ENCODE measurements at places on chromosomes 1 and 21.

DNA sequence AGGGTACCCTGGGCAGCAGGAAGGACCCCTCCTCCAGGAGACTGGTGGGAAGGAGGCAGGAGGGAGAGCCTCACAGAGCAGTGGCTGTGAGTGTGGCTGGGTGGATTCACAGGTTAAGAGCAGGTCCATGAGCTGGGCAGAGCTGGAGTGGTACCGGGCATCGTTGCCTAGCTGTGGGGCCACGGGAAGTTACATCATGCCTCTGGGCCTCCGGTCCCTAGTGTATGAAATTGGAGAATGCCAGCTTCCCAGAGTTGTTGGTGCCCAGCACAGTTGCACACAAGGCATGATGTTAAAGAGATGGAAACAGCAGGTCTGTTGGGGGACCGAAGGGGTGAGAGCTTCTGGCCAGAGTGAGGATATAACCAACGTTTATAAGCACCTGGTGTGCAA, 18.5 kb downstream of the FOXO6 start:
- ATAC-seq, result no peak

DNA sequence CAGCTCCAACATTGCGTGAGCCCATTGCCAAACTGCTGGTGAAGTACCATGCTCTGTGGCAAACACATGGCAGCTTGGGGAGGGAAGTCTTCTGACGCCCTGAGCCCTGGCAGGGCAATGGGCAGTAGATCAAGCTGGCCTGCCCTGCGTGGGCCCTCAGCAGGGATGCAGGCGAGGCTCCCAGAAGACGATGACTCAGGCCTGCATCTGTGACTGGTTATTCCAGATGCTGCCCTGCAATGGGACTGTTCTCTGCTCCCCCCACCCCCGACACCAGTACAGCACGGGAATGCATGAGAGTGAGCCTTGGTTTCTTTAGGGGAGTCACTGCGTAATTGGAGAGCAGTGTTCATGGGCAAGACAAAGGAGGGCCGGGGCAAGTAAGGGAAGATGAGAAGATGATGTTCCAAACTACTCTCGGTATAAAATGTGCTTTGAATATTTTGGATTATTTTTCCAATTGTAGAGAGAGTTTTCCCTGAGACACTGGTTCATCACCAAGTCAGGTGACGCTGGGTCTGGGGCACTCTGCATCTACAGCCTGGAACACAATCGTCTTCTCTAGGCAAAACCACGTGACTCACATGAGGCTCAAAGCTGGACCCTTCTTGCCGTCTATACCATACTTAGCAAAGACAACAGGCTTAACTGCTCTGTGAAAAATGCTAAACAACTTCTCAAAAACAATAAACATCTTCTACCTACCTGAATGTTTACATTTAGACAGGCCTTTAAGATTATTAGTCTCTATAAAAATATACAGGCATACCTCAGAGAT, 9.0 kb upstream of the C1orf198 start:
- ATAC-seq, result no peak

DNA sequence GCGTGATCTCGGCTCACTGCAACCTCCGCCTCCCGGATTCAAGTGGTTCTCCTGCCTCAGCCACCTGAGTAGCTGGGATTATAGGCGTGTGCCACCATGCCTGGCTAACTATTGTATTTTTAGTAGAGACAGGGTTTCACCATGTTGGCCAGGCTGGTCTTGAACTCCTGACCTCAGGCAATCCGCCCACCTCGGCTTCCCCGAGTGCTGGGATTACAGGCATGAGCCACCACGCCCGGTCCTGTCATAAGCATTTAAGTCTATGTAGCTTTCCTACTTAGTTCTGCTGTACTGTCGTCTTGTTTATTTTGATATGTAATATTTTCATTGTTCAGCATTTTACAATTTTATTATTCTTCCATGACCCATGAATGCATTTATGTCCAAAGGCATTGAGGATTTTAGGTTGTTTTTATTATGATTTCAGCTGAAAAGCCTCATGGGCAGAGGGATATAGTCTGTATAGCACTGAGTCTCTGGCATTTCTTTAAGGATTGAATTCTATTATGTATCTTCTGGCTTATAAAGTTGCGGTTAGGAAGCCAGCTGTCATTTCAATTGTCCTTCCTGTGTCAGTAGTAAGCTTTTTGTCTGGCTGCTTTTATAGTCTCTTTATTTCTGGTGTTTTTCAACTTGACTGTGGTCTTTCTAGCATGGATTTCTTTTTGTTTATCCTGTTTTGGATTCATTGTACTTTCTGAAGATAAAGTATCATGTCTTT, 9.2 kb downstream of the AGPAT3 start:
- ATAC-seq, result no peak

- ATAC-seq, result no peak
These were observed 70.5 kb upstream of the COL24A1 start for GRCh38 chr1:86227026-86227425.

DNA sequence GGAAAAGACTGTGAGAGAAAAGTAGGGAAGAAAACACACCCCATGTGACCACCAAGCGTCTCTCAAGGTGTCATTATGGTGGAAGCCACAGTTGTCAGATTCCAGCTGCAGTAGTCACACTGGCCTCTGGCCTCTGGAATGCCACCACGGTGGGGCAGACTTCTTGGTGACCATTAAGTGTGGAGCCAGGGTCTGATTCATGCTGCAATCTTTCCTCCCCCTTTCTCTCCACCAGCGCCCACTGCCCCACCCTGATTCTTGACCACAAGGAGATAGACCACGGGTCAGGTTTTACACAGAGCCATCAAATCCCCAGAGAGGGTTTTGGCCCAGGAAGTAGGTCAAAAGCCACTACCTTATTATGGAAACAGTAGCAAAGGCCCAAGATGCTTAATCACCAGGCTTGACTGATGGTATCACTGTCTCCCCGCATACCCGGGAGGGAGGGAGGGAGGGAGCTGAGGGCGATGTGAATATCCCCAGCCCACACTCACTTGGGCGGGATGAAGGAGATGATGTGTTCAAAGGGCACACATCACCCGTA, 52.7 kb upstream of the GRHL3 start:
- ATAC-seq, result no peak

GRCh38 chr1:89844860-89845259, 24.0 kb downstream of the LRRC8D start:
- ATAC-seq, result peak; percentile 30

DNA sequence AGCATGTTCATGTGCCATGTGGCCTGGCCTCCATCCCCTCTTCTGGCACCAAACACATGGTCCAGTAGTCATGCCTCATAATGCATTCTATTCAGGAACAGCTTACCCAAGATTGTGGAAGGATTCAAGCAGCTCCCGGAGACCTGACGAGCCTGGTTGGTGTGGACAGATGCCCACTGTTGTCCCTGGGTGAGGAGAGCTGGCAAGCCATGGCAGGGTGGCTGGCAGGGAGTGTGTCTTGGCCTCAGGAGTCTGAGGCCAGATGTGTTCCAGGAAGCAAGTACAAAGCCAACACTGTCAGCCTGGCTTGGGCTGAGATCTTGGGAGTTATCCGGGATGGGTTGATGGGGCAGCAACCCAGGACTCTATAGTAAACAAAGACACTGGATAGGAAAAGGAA, 7.3 kb upstream of the FABP3 start:
- no peak for ATAC-seq

GRCh38 chr1:44300852-44301251, 54.2 kb downstream of the ERI3 start:
- no peak for ATAC-seq

GRCh38 chr1:23449306-23449705, 24.8 kb upstream of the TCEA3 start:
- no peak for ATAC-seq

DNA sequence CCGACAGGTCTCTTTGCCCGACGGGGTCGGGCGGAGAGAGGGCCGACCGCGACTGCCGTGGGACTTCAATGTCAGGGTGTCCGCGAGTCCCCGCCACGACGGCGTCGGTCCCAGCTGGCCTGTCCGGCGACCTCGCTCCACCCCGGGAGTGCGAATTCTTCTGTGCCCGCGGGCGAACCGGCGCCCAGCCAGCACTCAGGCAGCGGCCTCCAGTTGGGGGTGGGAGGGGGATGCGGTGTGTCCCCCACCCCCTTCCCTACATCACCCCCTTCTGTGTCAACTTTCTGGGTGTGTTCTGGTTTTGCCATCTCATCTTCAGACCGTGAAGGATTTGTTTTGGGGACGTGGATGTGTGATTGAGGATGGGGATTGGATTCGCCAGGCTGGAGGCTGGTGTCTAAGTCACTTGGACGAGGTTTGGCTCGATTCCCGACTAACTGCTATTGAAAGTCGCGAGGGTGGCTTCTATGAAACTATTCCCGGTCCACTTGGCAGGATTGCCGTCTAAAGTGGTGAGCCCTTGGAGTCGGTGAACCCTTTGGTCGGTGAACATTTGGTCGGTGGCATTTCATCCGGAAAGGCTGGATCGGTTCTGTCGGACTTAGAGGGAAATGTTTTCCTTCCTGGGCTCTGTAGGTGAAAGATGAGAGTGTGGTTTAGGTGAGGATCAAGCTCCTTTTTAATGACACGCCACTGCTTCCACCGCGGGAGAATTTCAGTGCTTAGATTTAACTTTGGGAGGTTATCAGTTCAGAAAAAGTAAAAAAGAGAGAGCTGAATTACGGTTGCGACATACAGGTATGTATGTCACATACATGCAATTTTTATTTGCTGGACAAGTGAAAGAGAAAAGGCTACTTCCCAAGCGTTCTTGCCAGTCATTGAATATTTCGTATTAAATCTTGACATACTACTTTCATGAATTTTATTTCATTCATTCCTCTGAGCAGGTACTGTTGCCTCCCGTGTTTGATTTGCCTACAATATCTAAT, 771 bp downstream of the ABCD3 start:
- ATAC-seq, result no peak

GRCh38 chr1:155166471-155167165, 6.5 kb downstream of the KRTCAP2 start:
- ATAC-seq, result no peak

GRCh38 chr1:28196330-28196729, 19.8 kb upstream of the PTAFR start:
- no peak for ATAC-seq

GRCh38 chr1:200369706-200370105, 40.1 kb downstream of the ZNF281 start:
- ATAC-seq, result no peak

DNA sequence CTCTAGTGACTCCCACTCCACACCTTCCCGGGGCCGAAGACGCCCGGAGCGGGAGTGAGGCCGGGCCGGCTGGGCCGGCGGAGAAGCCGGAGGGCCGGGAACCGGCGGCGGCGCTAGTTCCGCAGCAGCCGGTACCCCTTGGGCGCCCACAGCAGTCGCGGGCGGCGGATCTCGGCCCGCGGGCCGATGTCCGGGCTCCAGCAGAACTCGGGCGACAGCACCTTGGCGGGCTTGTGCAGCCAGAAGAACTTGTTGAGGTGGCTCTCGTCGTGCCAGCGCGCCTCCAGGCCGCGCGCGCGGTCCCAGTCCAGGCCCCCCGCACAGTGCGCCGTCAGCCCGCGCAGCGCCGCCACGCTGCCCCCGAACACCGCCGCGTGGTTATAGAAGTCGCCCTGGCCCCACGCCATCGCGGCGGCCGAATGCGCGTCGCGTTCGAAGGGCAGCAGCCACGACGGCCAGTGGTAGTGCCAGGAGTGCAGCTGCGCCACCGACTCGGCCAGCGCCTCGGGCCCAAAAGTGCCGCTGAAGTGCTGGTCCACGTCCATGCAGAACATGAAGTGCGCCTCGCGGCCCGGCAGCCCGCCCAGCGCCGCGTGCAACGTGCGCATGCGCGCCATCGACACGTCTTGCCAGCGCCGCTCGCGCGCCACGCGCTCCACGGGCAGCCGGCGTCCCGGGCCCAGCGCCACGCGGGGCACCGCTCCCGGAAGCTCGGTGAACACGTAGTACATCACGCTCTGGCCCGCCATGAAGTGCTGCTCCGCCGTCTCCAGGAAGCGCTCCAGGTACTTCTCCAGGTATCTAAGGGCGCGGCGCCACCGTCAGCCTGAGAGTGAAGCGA, 14.0 kb downstream of the A3GALT2 start:
- no peak for ATAC-seq

DNA sequence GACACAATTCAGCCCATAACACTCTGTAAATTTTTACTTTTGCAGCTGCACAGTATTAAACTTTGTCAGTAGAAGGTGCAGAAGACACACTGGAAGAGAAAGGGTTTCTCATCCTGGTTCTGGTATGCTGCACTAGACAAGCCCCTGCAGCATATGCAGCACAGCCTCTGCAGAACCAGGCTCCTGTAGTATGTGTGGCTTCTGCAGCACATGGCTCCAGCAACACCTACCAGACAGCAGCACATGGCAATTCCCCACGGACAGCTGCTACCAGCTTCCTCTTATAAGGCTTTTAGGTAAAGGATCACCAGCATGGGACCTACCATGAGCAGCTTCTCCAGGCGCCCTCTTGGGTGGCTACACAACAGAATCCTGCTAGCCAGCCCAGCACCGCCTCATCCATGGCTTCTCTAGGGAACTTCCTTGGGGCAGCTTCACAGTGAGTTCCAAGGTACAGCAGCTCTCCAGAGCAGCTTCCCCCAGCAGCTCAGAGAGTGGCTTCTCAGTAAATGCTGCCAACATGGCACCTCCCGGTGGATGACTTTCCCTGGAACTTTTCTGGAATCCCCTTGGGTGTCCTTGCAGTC, 534.4 kb upstream of the CXADR start:
- no peak for ATAC-seq
